ENCODE measurements at places on chromosomes 2 and 18.
A peak's percentile ranks its signal among the peaks of the same experiment; 100 is the strongest.

DNA sequence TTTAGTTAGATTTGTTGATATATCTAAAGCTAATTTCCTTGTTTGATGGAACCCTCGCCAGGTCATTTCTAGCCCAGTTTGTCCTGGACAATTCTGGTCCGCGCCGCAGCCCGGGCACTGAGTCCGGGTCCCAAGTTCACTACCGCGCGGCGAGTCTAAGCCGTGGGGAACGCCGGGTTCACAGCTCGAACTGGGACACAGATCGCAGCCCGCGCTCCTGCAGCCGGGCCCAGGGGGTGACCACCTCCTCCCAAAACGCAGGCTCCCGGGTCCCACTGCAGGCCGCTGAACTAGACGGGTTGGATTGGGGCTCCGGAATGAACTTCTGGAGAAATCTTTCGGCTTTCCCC, 681 bp downstream of the ACADL start:
- DNase-seq: peak; percentile 6

DNA sequence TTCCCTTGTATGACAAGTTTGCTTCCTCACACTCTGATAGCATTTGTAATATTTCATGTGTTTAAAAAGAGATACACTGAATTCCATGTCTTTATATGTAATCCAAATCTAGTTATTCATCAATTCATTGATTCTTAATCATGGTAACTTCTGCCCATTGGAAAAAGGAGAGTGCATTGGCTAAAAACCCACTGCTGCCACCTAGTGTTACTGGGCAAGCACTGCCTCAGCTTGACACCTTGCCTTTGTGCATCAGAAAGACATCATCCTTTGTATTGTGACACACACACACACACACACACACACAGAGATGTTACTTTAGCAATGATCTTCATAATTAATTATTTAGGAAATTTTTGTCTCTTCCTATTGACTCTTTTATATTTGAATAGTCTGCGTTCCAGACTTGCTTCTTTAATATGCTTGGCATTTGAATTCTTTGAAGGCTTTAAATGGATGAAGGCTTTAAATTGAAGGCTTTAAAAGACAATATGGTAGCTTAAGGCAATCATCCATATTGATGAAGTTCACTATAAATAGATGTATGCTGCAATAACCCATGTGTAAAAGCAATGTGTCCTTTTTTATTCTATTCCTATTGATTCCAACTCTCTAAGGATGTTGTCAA, 414.2 kb upstream of the CHST9 start:
- peak; percentile 69 for DNase-seq

DNA sequence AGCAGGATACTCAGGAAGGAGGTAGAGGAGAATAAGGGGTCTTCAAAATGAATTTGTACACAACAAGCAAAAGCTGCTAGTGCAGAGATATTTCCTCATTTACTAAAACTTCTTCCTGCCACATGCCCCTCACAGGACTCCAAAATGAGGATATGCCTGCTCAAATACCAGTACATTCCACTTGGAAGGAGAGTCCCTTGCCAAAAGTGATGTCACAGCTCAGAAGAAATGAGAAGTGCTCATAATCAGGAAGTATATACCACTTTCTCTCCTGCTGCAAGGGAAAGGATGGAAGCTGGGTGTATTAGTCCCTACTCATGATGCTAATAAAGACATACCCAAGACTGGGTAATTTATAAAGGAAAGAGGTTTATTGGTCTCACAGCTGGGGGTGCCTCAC, 87.7 kb upstream of the FSHR start:
- DNase-seq: no peak

GRCh38 chr2:230444832-230445231, 28.8 kb downstream of the SP100 start:
- no peak for DNase-seq

DNA sequence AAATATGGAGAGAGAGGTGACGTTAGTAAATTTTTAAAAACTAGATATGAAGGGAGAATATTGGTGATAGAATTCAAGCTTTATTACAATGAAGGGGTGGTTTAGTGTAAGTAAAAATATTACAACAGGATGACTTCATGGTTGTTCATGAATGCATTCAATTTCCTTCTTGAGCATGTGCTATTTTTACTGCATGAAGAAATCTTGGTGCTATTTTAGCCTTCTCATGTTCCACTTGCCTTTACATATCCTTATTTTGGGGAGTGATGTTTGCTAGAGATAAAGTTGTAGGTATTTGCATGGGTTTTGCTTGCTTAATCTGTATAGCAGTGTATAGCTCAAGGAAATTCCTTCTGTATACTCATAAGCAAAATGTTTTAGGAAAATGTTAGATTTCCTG, 195.0 kb upstream of the MMADHC start:
- no peak for DNase-seq

DNA sequence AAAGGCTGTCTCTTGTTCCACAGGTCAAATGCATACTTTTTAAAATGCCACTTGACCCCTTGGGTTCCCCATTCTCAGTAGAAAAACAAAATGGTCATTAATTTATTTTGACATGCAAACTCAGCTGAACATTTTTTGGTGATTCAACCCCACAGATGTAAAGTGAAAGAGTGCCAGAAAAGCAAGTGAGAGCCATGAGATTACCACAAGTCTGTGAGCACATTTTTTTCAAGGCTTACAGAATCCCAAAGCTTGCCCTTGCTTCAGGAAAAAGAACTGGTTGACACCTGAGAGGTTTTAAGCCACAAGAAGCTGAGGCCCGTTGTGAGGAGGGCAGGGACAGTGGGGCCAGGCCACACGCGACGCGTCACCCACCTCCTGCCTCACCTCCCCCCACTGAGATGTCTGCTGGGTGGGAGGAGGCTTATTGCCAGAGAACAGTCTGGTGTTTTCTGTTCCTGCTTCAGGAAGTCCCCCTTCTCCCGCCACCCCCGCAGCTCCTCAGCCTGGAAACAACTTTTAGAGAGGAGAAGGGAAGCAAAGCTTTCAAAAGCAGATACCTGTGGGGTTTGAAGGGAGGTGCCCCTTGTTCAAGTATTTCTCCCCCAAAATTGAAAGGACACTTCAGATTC, 70.4 kb upstream of the CYP1B1 start:
- DNase-seq: no peak

DNA sequence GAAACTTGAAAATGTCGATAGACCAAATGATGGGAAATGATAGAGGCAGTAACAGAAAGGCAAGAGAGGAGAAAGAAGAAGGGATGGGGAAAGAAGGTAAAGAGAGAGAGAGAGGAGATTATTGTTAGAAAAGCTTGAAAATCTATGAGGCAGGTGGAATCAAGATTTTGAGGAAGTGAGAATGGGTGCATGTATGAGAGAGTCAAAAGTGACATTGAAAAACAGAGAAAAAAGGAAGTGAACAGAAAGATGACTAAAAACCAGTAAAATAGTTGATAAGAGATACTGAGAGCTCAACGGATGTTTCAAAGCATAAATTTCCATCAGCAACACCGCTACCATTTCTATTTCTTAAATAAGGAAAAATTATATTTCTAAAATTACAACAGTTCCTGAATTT, 327.4 kb upstream of the CWC22 start:
- DNase-seq: no peak

- no peak for DNase-seq
Measured at GRCh38 chr2:186925514-186925913, 76.5 kb upstream of the ZSWIM2 start.

DNA sequence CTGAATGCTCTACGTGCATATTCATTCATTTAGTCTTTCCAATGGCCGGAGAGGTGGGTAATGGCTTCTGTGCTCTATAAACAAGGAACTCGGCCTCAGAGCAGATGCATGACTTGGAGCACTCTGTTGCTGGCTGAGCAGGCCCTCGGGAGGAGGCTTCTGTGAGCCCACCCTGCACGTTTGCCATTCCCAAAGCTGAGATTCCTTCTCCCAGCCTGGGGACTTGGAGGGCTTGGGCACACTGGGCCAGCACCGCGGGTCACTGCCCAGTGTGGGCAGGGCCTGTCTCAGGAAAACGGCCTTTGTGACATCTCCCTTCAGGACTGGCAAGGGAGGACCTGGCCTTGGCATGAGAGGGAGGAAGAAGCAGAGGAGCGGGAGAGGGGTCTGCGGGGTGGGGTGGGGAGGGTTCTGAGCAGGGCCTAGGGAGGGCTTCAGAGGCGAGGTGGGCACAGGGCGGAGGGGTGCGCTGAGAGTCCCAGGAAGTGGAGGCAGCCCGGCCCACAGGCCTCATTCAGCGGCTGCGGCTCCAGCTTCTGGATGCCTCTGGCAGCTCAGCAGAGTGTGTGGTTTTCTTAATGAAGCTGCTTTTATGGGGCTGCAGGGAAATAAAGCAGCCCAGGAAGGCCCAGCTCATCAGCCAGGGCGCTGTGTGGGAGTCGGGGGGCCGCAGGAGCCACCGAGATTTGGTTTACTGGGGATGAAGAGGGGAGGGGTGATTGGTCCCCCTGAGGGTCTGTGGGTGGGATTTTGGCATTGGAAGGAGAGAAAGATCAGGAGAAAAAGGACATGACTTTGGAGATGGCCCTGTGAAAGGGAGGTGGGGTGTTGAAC, 51.7 kb upstream of the OTOF start:
- DNase-seq: no peak

GRCh38 chr2:234978466-234979203, 26.8 kb downstream of the SH3BP4 start:
- no peak for DNase-seq

DNA sequence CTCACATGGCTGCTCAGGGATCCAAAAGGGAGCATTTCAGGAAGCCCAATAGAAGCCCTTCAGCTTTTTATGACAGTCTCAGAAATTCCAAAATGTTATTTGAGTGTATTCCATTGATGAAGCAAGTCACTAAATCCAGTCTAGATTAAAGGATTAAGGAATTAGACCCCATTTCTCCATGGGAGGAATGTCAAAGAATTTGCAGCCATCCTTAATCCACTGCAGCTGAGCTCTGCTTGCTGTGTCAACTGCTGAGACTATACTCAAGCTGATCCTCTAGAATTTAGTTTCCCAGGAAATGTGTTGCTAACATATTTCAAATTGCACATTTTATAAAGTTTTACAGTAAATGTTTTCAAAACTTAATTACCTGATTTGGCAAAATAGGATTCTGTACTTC, 28.4 kb upstream of the C2orf69 start:
- DNase-seq: no peak

GRCh38 chr2:207772081-207772843, 2.6 kb upstream of the FZD5 start:
- no peak for DNase-seq

DNA sequence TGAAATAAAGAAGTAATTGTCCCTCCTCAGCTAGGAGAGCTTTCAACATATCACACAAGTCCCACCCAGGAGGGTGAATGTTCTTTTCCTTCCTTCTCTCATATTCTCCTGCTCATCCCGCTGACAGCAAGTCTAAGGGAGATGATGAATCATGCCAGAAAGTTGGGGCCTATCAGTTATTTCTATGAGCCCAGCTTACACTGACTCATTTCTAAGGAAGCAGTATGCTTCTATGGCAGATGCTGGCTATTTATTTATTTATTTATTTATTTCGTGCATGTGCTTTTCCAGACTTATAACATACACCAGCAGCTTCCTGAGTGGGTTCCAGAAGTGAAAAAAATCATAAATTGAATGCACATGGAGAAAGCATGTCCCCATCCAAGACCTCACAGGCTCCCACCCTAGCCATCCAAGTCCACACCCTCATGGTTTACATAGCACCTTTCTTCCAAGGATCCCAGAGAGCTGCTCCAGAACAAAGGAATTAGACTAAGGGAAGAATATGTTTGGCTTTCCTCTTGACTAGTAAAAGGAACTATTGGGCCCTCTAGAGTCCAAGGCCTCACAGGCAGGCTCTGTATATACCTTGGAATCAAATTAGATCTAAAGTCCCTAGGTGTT, 1074.2 kb upstream of the ZEB2 start:
- no peak for DNase-seq

DNA sequence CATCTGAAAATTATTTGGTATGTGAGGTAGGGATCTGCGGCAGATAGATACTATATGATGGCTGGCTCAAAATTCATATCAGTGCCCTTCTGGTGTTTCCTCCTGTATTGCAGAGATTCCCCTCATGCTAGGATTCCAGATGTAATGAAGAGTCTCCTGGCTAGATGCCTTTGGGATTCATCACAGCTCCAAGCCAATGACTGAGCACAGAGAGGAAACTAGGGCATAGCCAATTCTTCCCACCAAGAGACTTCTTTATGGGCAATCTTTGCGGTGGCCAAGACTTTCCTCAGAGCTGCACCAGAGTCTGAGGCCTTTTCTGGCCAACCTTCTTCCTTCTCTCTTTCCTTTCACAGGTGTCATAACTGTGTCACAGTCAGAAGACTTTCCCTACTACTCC, 25.5 kb upstream of the CIB4 start:
- DNase-seq: no peak

- DNase-seq: no peak
Measured at GRCh38 chr2:236510034-236510433, 59.6 kb upstream of the ACKR3 start.

DNA sequence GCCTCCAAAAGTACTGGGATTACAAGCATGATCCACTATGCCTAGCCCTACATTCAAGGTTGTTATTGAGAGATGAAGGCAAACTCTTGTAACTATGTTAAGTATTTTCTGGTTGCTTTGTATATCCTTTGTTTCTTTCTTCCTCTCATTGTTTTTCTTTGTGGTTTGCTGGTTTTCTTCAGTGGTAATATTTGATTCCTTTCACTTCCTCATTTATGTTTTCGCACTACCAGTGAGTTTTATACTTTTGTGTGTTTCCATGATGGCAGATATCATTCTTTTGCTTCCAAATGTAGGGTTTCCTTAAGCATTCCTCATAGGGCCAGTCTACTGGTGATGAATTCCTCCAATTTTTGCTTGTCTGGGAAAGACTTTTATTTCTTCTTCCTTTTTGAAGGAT, 90.2 kb downstream of the NCK2 start:
- no peak for DNase-seq

- DNase-seq: no peak
Measured at GRCh38 chr18:69980982-69981804, 33.5 kb upstream of the CD226 start.

DNA sequence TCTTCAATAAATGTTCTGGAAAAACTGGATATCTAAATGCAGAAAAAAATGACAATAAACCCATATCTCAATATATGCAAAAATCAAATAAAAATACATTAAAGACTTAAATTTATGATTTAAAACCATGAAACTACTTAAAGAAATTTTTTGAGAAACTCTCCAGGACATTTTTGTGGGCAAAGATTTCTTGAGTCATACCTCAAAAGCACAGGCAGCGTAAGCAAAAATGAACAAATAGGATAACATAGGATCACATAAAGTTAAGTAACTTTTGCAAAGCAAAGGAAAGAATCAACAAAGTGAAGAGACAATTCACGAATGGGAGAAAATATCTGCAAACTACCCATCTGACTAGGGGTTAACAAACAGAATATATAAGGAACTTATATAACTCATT, 1545.5 kb downstream of the SUCLG1 start:
- no peak for DNase-seq

GRCh38 chr18:13110559-13110958, 108.0 kb upstream of the LDLRAD4 start:
- DNase-seq: no peak

GRCh38 chr18:39801010-39801409, 2154.0 kb upstream of the PIK3C3 start:
- DNase-seq: no peak

DNA sequence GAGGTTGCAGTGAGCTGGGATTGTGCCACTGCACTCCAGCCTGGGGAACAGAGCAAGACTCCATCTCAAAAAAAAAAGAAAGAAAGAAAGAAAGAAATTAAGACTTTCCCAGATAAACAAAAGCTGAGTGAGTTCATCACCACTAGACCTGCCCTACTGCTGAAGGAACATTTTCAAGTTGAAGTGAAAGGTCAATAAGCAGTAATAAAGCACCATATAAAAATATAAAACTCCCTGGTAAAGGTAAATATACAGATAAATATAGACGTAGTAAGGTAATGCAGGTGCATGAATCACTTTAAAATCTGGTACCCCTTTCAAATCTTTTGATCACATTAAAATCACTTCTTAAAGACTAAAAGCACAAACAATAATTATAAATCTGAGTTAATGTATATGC, 42.6 kb downstream of the UNC50 start:
- DNase-seq: no peak
